ENCODE measurements at places on chromosomes 7 and 10. TPM values are rescaled to one million over a fixed set of nuclear protein-coding genes. Genes with fewer than 3 reads are reported as not detected.

The VWDE gene
- 4.0 TPM for total RNA-seq

The AZGP1 gene
- not detected for total RNA-seq

The LRWD1 gene
- 21.6 TPM for total RNA-seq

The GRID2IP gene
- 2.6 TPM for total RNA-seq

The SLIT1 gene
- 0.11 TPM for total RNA-seq

The KLLN gene
- 1.4 TPM for total RNA-seq

- DNase-seq = no peak
Observed at GRCh38 chr7:31249671-31250070, 90.9 kb downstream of the NEUROD6 start.

- no peak for DNase-seq
Observed at GRCh38 chr7:33395340-33395739, 266.0 kb downstream of the BBS9 start.

DNA sequence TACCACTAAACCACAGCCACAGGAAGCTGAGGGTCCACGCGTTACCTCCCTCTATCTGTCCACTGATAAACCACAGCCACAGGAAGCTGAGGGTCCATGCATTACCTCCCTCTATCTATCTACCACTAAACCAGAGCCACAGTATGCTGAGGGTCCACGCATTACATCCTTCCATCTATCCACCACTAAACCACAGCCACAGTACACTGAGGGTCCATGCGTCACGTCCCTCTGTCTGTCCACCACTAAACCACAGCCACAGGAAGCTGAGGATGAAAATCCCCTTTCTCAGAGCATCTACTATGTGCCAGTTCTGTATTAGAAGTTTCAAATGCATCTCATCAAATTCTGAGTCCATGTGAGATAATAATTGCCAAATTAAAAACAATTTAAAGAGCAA lies 589.3 kb downstream of the DNAJB6 start:
- DNase-seq = no peak

- no peak for DNase-seq
Observed at GRCh38 chr7:82699773-82700186, 256.2 kb upstream of the CACNA2D1 start.

GRCh38 chr7:81846398-81846797 lies 76.6 kb upstream of the HGF start:
- DNase-seq = no peak

- no peak for DNase-seq
Observed at GRCh38 chr7:28061824-28062196, 118.8 kb downstream of the JAZF1 start.

- no peak for DNase-seq
Observed at GRCh38 chr7:28371846-28372245, 40.5 kb upstream of the CREB5 start.

- DNase-seq = no peak
Observed at GRCh38 chr10:23364378-23364777, 19.8 kb upstream of the C10orf67 start.

GRCh38 chr10:120770496-120770895 lies 80.7 kb upstream of the WDR11 start:
- DNase-seq = no peak

- no peak for DNase-seq
Observed at GRCh38 chr7:117279931-117280557, 42.8 kb downstream of the WNT2 start.

DNA sequence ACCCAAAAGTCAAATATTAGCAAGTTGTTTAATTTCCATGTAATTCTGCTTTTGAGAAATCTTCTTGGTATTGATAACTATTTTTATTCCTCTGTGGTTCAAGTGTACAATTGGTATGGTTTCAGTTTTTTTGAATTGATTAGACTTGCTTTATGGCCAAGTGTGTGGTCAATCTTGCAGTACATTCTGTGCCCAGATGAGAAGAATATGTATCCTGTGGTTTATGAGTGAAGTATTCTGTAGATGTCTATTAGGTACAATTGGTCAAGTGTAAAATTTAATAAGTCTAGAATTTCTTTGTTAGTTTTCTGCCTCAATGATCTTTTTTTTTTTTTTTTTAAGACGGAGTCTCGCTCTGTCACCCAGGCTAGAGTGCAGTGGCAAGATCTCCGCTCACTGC lies 36.6 kb upstream of the C7orf33 start:
- DNase-seq = no peak

GRCh38 chr10:34624323-34625153 lies 190.6 kb downstream of the PARD3 start:
- no peak for DNase-seq

- DNase-seq = no peak
Observed at GRCh38 chr7:128117691-128118090, 86.5 kb upstream of the LRRC4 start.

DNA sequence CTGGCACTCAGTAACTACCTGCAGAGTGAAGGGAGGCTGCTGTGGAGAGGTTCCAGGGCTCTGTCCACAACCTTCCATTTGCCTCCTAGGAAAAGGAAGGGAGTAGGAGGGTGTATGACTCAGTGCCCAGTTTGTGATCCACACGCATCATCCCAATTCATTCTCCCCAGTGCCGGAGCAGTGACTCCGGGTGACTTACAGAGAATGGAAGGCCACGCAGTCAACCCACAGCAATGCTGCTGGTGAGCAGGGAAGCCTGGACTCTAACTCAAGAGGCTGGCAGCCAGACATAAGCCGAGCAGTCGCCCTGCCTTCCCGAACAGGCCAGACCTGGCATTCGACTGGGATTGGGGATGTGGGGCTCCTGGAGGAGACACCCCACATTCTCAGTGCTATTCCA lies 139.9 kb downstream of the SH3PXD2A start:
- no peak for DNase-seq

All from naive thymus-derived CD8-positive, alpha-beta T cell (primary cell).